ENCODE measurements at places on chromosomes 2 and 18.

DNA sequence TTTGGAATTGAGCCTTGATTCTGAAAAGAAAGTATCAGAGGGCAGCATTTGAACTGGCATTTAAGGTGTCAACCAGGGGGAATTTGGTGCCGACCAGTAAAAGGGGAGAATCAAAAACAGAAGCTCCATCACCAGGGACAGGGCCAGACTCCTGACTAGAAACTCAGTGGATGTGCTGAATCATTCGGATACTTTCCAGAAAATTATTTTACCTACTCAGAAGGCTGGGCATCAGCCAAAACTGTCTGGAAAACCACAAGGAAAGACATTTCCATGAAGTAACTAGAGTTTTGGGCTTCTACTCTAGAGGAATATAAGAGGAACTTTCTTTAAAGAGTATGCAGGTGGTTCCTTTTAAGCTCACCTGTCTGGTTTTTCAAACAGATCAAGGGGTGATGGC lies 756.6 kb downstream of the RNF144A start:
- DNase-seq = no peak

DNA sequence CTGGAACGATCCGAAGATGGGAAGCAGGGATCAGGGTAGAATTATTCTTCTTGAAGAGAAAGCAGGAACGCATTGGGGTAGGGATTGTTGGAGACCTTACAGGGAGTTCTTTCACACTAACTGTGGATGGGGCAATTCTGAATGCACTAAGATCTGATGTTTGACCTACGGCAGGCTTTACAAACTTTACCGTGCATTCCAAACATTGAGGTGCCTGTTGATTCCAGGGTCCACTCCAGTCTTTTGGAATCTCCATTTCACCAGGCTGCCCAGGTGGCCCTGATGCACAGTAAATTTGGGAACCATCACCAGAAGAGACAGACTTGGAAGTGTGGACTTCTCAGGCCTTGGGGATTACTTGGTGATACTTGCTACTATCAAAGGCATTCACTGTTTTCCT lies 76.9 kb downstream of the RFTN2 start:
- no peak for DNase-seq

GRCh38 chr2:217672472-217672871 lies 330.3 kb downstream of the TNS1 start:
- DNase-seq = no peak

GRCh38 chr2:159895258-159896065 lies 97.5 kb upstream of the CD302 start:
- DNase-seq = no peak

DNA sequence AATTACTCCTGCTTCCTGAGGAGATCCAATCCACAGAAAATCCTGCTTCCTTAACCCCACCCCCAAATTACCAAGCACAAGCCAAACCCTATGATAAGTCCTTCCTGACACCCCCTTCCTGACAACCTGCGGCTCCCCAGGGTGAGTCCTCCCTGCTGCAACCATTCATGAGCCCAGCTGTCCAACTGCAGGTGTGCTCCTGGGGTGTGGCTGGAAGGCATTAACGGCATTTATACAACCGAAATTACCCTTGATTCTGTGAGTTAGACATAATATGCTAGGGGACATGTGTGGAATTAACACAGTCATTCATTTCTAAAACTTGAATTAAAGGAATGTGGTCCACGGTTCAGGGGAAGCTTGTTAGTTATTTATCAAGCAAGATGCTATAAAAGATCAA lies 119.0 kb upstream of the ALKAL2 start:
- no peak for DNase-seq

GRCh38 chr2:134348239-134348638 lies 94.4 kb downstream of the MGAT5 start:
- peak; percentile 23 for DNase-seq

DNA sequence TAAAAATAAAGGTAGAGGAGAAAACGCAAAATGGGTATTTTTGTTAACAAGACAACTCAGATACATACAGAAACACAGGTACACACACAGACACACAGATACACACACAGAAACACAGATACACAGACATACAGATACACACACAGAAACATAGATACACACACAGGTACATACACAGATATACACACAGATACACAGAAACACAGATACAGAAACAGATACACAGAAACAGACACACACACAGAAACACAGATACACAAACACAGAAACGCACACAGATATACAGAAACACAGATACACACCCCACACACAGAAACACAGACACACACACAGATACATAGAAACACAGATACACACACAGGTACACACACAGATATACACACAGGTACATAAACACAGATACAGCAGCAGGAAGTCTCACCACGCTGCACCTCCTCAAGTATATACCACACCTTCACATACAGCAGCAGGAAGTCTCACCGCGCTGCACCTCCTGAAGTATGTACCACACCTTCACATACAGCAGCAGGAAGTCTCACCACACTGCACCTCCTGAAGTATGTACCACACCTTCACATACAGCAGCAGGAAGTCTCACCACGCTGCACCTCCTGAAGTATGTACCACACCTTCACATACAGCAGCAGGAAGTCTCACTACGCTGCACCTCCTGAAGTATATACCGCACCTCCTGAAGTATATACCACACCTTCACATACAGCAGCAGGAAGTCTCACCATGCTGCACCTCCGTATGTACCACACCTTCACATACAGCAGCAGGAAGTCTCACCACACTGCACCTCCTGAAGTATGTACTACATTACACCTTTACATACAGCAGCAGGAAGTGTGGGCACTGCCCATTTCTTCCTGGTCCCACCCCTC lies 250.5 kb downstream of the HDAC4 start:
- DNase-seq = no peak

DNA sequence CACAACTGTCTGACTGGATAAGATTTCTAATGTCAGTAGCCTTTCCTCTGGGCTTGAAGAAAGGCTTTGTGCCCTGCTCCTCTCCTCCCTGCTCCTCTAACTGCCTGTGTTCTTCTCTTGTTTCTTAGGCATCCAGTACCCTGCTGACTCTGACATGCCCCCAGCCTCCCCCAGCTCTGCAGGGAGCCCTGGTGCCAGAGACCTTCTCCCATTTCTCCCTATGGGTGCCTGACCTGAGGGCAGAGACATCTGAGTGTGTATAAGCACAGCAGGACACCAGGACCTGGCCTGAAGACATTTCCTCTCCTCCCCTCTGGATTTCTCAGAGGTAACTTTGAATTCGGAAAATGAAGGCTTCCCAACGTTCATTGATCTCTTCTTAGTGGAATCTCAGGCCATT lies 23.6 kb downstream of the RNF144A start:
- no peak for DNase-seq

GRCh38 chr18:33761363-33761762 lies 183.3 kb downstream of the ASXL3 start:
- peak; percentile 26 for DNase-seq

DNA sequence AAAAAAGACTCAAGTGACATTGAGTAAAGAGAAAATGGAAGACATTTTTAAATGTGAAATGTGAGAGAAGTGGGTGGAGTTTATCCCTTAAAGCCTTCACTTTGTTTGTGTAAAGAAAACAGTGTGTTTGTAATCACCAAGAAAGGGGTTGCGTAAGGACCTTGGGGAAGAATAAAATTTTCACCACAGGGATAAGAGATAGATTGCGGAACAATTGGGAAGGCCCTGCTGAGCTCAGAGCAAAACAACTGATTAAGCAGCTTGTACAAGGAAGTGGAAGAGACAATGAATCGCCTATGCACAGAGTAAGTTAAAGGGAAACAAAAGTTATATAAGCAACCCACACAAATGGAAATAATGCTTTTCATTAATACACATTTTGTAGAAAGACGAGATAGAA lies 327.7 kb downstream of the RAD51AP2 start:
- DNase-seq = no peak

- DNase-seq = no peak
Measured at GRCh38 chr2:158775273-158776027, 19.7 kb upstream of the DAPL1 start.

GRCh38 chr2:73931531-73932500 lies 5.1 kb downstream of the DGUOK start:
- DNase-seq = no peak

DNA sequence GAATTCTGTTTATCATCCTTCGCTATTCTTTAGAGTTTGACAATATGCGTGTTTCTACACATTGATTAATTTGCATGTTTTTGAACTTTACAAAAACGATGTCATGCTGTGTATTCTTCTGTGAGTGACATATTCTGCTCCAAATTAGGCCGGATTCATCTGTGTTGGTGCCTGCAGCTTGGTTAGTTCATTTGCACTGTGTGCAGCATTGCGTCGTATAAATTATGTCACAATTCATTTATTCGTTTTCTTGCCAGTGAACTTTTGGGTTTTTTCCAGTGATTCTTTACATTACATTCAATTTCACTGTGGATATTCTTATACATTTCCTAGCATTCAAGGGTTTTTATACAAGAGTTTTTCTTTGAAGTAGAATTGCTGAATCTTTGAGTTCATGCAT lies 118.3 kb downstream of the KCNF1 start:
- DNase-seq = no peak

DNA sequence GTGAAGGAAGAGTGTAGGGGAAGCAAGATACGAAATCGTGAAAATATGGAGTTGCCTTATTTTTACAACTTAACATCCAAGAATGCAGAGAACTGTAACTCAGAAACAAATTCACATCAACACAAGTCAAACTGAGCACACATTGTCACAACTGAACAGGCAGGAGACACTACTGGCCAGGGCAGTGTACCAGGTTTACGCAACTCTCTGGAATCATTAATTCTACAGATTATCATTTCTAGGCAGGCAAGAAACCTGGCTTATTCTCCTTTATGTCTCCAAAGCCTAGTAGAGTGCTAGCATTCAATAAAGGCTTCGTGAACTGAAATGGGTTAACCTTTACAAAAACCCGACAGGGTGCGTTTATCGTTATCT lies 584 bp downstream of the COA5 start:
- DNase-seq = peak; percentile 32

DNA sequence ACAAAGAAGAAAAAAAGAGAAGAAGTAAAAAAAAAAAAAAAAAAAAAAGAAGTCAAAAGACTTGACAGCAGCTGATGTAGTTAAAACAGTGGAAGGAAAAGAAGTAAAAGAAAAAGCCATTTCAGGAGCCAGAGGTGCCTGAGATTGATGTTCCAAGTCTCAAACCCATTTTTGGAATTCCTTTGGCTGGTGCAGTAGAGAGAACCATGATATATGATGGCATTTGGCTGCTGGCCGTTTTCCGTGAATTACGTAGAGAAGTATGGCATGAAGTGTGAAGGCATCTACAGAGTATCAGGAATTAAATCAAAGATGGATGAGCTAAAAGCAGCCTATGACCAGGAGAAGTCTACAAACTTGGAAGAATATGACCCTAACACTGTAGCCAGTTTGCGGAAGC lies 7.6 kb upstream of the CHST10 start:
- no peak for DNase-seq

- no peak for DNase-seq
Measured at GRCh38 chr2:102717308-102718018, 44.4 kb upstream of the TMEM182 start.

DNA sequence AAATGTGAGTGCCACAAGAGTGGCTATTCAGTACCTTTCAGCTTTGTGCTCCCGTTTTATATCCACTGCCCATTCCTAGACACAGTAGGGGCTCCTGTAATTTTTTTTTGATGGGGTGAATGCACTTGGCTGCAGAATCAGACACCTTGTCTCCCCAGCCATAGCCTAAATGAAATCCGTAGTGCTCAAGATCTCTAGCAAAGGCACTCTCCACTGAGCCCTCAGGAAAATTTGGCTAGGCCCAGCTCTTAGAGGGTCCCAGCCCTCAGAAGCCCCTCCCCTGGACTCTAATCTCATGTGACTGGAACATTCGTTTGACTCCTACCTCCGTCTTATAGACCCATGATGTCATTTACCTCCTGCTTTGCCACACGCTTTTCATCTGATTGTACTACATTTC lies 323.9 kb downstream of the SMAD2 start:
- DNase-seq = no peak

DNA sequence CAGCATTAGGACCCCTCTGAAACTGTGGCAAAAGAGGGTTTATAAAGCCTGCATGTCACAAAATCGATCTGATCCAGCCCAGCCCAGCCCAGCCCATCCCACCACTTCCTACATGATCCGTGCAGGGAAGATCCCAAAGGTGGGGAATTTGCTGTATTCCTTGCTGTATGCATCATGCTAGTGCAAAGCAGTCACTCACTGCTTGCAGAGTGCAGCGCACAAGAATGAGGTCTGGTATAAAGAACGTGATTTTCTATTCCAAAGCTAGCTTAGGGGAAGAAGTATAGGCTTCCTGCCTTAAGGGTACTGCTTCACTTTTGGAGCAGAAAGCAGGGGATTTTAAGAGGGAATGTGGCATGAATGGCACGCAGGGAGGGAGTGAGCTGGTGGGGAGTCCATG lies 18.9 kb upstream of the SERPINB11 start:
- DNase-seq = no peak

- no peak for DNase-seq
Measured at GRCh38 chr2:66547887-66548286, 113.0 kb downstream of the MEIS1 start.

DNA sequence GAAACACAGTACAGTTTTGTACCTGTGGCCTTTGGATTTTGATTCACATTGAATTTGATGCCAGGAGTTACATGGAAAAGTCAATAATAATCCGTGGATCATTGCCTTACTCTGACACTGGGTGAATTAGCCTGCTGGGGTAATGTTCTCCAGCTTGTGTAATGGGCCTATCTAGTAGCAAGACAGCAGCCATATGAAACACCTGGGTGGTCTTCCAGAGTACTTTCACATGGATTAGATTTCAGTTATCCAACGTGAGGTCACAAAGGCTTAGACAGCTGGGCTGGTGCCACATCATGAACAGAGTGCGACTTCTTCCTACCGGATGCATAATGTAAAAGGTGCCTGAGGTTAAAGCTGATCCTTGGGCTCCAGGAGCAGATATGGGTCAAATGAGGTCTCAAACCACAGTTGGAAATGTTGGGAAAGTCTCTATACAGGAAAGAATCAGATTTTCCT lies 486.8 kb downstream of the PARD3B start:
- peak; percentile 6 for DNase-seq

- no peak for DNase-seq
Measured at GRCh38 chr2:45330108-45330507, 281.0 kb downstream of the SRBD1 start.

DNA sequence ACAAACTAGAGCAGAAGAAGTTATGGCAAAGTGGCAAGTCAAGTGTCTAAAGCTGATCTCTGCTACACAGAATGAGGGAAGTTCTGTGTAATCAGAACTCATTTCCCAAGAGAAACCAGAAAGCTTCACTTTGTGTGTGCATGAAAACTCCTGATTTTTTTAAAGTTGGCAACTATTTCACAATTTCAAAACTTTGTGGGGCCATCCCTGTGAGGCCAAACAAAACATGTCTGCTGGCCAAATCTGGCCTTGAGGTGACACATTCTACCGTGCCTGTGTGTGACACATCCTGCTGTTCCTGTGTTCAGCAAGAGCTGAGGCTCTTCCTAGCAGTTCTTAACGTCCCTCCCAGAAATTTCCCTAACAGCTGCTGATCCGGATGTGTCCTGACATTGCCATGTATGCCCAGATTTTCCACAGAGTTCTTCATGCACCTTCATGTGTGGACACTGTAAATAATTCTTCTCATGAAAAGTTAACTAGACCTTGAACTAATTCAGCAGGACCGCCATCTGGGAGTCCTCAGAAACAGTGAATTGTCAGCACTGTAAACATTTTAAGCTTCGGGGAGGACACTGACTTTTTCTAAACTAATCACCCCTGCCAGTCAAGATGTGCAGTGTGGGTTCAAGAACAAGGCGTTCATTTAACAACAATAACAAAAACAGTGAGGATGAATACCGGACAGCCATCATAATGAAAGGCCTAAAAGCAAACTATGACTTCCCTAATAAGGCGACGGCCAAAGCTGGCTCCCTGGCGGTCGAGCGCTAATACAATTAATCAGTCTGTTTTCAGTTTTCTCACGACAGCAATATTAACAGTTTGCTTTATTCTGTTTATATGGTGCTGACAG lies 99.0 kb downstream of the PLEKHM3 start:
- peak; percentile 69 for DNase-seq

Measured in dermis blood vessel endothelial cell (primary cell).